Caki2 (cell line): ENCODE measurements at places on chromosomes 11 and 22.
A peak's percentile ranks its signal among the peaks of the same experiment; 100 is the strongest.

GRCh38 chr22:47678048-47678447 is 915.6 kb downstream of the TBC1D22A start:
- DNase-seq: no peak

GRCh38 chr11:2795491-2795991 is 90.0 kb downstream of the CDKN1C start:
- no peak for DNase-seq

GRCh38 chr11:2589538-2589934 is 110.3 kb downstream of the KCNQ1OT1 start:
- no peak for DNase-seq

GRCh38 chr22:40634119-40634903 is 2.2 kb downstream of the MRTFA start:
- DNase-seq: no peak

DNA sequence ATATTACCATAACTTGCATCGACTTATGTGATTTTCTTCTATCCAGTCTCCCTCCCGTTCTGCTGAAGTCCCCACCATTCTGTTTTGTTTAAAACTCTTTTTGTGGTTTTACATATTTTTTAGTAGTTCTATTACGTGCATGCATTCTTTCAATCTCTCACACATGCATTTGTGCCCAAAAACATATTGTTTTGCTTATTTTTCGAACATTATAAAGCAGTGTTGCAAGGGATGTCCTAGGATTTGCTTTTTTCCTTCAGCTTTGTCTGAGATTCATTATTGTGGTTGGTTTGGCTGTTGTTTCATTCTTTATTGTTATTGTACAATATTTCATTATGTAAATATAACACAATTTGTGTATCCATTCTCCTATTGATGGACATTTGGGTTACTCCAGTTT is 235.7 kb downstream of the DYNC2H1 start:
- DNase-seq: no peak

- no peak for DNase-seq
Measured at GRCh38 chr11:2889362-2890273, 4.0 kb upstream of the CDKN1C start.

DNA sequence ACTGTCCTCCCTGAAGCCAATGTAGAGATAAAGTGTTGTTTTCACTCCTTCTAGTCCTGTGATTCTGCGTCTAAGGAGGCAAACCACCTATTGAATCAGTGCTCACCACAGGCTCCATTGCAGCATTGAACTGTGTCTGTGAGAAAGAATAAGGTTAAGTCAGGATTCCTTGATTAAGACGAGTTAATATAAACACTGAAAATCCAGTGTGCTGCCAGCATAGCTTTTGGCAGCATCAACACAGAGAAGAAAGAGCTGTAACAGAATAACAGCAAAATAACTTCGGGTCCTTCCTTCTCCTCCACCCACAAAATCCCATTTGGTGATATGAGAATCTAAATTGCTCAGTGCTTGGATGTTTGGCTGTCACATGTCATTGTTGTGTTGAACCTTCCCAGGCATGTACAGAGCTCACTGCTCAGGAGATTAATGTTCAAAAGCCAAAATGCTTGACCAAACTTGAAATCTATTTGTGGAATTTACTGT is 185.2 kb upstream of the DDI1 start:
- peak; percentile 85 for DNase-seq

GRCh38 chr11:36899800-36900199 is 301.8 kb upstream of the RAG2 start:
- DNase-seq: no peak

GRCh38 chr11:75888416-75888815 is 73.4 kb downstream of the UVRAG start:
- DNase-seq: no peak

DNA sequence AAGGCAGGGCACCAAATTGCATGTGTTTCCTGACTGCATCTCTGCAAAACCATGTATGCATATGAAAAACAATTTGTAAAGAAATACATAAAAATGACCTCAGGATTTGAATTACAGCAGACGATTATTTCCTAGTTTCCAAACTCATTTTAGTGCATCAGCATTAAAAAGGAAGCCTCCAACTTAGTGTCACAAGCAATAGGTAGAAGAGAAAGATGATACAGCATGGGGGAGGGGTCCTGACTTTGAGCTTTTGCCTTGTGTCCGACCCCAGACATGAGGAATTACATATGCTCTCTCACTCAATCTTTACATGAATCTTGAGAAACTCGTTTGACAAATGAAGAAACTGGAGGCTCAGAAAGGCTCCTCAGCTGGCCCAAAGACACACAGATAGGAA is 294.6 kb upstream of the NARS2 start:
- DNase-seq: no peak

- DNase-seq: no peak
Measured at GRCh38 chr11:107598225-107599139, 7.5 kb downstream of the ELMOD1 start.

GRCh38 chr11:72240461-72241290 is 3.3 kb downstream of the PHOX2A start:
- no peak for DNase-seq

GRCh38 chr11:94544646-94545263 is 1.0 kb downstream of the FUT4 start:
- no peak for DNase-seq

GRCh38 chr22:40951795-40952605 is 822 bp downstream of the RBX1 start:
- DNase-seq: no peak

DNA sequence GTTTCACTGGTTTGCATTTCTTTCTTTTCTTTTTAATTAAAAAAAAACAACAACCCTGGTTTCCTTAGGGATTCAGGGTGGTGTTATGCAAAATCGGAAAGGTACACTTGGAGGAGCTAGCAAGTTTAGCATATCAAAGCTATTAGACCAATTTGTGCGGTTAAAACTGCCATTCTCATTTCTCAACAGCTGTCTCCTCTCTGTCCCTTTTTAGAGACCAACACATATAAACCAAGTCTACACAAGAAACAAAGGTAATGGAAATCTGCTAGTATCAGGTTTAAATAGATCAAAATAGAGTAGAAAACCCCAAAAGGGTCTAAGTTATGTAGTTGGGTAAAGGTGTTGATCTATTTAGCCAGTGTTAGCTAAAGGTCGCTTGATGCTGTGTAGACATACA is 1.7 kb upstream of the SESN3 start:
- DNase-seq: no peak

- DNase-seq: no peak
Measured at GRCh38 chr11:15494740-15495139, 380.0 kb downstream of the INSC start.

DNA sequence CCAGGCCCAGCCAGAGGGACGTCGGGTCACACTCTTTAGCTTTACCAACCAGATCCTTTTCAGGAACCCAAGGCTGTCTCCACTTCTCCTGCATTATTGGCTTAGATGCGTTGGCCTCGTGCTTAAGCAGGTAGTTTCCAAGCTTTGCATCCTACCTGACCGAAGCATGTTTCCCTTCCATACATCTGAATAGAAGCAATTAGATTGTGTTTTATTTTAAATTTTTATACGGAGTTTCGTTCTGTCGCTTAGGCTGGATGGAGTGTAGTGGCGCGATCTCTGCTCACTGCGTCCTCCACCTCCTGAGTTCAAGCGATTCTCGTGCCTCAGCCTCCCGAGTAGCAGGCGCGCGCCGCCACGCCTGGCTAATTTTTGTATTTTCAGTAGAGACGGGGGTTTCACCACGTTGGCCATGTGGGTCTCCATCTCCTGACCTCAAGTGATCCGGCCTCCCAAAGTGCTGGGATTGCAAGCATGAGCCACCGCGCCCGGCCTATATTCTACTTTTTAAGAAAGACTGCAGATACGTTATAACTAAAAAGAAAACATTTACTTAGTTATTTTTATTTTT is 677 bp downstream of the DYNC2H1 start:
- DNase-seq: no peak

GRCh38 chr11:57241353-57241972 is 4.4 kb upstream of the APLNR start:
- no peak for DNase-seq

- no peak for DNase-seq
Measured at GRCh38 chr11:67261640-67261945, 4.7 kb upstream of the GRK2 start.

DNA sequence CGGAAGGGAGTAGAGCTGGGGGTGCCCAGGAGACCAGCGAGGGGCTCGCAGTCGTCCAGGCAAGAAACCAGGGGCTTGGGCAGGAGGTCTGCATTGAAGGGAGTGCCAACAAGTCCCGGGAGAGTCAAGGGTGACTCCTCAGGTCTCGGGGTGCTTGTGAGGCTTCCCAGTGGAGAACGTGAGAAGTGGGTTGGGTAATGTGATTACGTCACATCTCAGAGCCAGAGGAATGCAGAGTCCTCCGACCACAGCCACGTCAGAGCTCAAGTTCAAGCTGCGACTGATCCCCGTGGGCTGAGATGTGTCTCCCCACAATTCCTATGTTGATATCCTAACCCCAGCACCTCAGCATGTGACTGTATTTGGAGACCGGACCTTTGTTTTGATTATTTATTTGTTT is 89.7 kb upstream of the SHANK2 start:
- no peak for DNase-seq

GRCh38 chr11:97761175-97761574 is 1259.6 kb upstream of the CNTN5 start:
- no peak for DNase-seq

GRCh38 chr11:119635041-119635740 is 93.8 kb downstream of the NECTIN1 start:
- no peak for DNase-seq

DNA sequence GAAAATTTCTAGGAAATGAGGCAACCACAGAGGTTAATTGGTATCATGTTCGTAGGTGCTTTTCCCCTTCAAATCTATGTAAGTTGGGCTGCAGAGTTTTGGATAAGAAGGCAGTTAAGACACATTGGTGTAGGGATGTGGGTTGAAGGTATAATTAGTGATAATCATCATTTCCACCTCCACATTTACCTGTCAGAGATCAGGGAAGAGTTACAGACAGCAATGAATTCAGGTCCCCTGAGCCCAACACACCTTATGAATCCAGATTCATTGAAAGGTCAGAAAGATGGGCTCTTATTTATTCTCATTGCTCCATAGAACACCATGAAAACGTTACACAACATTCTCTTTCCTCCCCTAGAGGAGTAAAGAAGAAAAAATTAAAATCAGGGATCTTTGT is 308.7 kb downstream of the C11orf87 start:
- no peak for DNase-seq

GRCh38 chr11:99781074-99781473 is 760.3 kb downstream of the CNTN5 start:
- no peak for DNase-seq

DNA sequence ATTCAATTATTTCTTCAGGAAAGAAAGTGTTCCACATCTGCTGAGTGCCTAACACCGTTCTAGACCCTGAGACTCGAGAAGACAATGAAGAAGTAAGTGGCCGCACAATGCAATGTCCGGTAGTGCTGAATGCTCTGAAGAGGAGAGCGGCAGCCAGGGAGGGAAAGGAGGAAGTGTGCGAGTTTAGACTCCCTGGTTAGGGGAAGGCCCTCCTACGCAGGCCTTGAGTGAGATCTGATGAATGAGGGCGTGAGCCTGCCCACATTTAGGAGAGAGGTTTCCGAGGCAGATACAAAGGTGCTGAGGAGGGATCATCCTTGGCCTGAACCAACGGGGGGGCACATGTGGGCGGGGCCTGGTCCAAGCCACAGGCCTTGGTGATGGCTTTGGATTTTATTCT is 558.6 kb downstream of the NTM start:
- no peak for DNase-seq
